ENCODE measurements at places on chromosomes 2 and 18. TPM values are rescaled to one million over a fixed set of nuclear protein-coding genes. Genes with fewer than 3 reads are reported as not detected.

The ICOS gene
- not detected for total RNA-seq

The ZNF385B gene
- total RNA-seq = not detected

The MROH2A gene
- total RNA-seq = not detected

The THOC1 gene
- 40.9 TPM for total RNA-seq

The CXCR1 gene
- 0.12 TPM for total RNA-seq

The RAB27B gene
- total RNA-seq = 73.5 TPM

The ARHGAP28 gene
- 3.0 TPM for total RNA-seq

The DNER gene
- 49.2 TPM for total RNA-seq

The DSC3 gene
- 60.8 TPM for total RNA-seq

The RUFY4 gene
- not detected for total RNA-seq

The PLCL1 gene
- total RNA-seq = 0.12 TPM

The TCF23 gene
- total RNA-seq = not detected

The KCNIP3 gene
- 15.6 TPM for total RNA-seq

The GLB1L gene
- 4.9 TPM for total RNA-seq

The GPBAR1 gene
- 0.16 TPM for total RNA-seq

The BOLL gene
- not detected for total RNA-seq

The STEAP3 gene
- 23.8 TPM for total RNA-seq

The SLC5A7 gene
- total RNA-seq = not detected

The FSHR gene
- not detected for total RNA-seq

The TPO gene
- not detected for total RNA-seq

The ZNF519 gene
- 5.3 TPM for total RNA-seq

The DLX1 gene
- total RNA-seq = 0.81 TPM

The ASB18 gene
- not detected for total RNA-seq
